ENCODE measurements at places on chromosomes 3 and 15.

- no peak for DNase-seq
Observed at GRCh38 chr3:39205919-39206516, 13.6 kb upstream of the XIRP1 start.

GRCh38 chr3:100395679-100396431, 5.0 kb downstream of the TOMM70 start:
- no peak for DNase-seq

DNA sequence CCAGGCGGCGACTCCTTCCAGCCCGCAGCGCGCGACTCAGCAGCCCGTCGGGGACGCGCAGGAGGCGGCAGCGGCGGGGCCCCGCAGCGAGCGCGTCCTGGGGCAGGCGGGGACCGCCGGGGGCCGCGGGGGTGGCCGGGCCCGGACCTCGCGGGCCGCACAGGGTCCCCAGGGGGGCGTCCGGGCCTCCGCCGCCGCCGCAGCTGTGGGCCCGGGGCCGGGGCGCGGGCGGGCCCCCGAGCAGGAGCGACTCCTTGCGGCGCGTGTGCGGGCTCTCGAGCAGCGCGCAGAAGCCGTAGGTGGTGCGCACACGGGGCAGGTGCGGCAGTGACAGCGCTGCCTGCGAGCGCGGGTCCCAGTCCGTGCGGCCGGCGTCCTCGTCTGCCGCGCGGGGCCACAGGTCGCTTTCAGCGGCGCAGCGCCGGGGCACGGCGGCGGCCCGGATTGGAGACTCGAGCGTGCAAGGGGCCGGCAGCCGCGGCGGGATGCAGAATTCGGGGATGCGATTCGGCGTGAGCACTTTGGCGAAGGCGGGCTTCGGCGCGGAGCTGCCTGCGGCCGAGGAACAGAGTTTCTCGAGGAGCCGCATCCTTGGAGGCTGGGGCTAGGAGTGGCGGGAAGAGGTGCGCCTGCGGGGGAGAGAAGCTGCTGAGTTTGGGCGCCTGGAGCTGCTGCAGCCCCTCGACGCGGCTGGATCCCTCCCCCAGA, 535 bp downstream of the C2CD4B start:
- DNase-seq: no peak

- no peak for DNase-seq
Observed at GRCh38 chr3:30358871-30359270, 247.5 kb upstream of the TGFBR2 start.

DNA sequence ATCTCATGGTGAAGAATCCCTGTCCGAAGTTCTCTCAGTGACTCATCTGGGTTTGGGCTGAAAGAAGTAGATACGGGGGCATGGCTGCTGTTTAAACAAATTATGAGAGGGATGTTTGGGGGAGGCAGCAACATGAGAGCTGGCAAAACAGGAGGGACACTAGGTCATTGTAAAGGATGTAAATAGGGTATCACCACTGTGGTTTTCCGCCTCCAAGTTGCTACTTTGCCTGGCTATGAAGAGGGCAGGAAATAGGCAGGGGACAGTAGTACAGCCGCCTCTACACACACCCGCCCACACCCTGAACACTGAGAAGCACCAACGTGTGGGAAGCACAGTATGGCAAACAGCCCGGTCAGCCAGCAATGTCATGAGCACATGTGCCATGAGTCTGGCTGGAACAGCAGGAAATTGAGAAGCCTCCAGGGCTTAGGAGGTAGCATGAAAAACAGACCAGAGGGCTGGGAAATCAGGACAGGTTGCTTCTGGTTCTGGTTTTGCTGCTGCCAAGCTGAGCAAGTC, 17.1 kb downstream of the HEXA start:
- DNase-seq: no peak

DNA sequence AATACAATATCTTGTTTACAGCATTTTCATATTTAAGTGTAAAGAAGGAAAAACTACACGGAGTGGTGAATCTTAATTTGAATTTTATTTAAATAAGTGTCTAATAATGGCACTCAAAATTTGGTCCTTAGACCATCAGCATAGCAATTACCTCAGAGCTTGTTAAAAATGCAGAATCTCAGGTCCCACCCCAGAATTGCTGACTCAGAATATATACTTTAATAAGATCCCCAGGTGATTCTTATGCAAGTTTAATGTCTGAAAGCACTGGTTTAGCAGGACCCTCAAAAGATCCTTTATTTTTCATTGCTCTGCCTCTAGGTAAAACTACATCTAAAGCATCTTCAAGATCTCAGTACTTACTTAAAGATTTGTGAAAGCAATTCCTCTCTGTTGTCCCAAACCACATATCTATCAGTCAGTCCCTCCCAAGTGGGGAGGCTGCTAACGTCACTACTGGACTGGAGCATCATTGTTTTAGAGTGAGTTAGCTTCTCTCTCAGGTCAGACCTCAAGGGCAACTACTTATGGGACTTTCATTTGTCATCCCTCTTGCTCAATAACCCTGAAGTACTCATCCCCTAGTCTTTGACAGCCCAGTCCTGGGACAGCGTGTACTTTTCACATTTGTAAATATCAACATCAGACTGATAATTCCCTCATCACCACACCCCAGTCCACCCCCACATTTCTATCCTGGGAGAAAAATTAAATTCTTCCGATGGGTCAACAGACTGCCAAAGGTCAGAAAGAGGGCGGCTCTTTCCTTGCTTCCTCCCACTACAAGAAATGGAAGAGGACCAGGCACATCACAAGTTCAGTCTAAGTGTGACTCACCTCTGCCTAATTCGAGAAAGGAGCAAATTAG, 76.7 kb downstream of the CBLB start:
- DNase-seq: no peak
